ENCODE measurements at places on chromosomes 1 and 21.

- DNase-seq = no peak
Observed at GRCh38 chr21:46600305-46600704, 4.6 kb downstream of the S100B start.

GRCh38 chr1:5992814-5993555, 760 bp upstream of the NPHP4 start:
- DNase-seq = peak; percentile 25

DNA sequence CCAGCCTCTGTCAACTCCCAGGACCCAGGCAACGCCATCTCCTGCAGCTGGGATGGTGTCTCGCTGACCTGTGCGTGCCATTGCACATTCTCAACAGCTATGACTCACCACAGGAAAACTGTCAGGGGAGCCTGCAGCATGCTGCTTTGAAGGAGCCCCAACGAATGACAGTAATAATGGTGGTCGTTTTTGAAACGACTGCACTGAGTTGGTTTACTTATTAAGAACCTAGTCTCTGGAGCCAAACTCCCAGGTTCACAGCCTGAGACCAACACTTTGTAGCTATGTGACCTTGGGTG, 21.6 kb downstream of the TCEA3 start:
- DNase-seq = peak; percentile 32

GRCh38 chr1:17915511-17916197, 160.5 kb downstream of the ACTL8 start:
- no peak for DNase-seq

- DNase-seq = no peak
Observed at GRCh38 chr1:25731626-25732370, 68.2 kb upstream of the SELENON start.

- DNase-seq = no peak
Observed at GRCh38 chr1:198387587-198387986, 152.9 kb downstream of the ATP6V1G3 start.

- peak; percentile 3 for DNase-seq
Observed at GRCh38 chr1:117860896-117861610, 68.4 kb downstream of the GDAP2 start.

DNA sequence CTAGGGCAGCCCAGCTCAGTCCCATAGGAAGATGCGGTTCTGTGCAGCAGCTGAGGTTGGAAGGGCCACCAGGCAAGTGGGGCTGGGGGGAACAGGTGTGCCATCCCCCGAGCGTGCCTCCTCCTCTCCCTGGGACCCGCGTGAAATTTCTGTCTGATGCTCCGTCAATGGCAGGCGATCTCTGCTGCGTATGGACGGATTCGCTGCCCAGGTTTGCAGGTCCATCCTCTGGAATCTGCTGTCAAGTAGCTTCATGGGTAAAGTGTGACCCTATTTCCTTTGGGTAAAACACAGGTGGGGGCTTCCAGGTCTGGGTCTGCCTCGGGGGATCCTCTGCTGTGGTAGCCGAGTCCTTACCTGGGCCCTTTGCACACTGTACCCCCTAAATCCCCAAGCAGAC, 114.6 kb upstream of the ARHGEF16 start:
- no peak for DNase-seq
